ENCODE measurements at places on chromosomes 4 and X.
A peak's percentile ranks its signal among the peaks of the same experiment; 100 is the strongest.

GRCh38 chrX:154802947-154803346, 2.3 kb downstream of the MPP1 start:
- DNase-seq: no peak

GRCh38 chrX:115038406-115038805, 21.0 kb upstream of the IL13RA2 start:
- DNase-seq: no peak

- no peak for DNase-seq
Measured at GRCh38 chr4:60846678-60847077, 353.4 kb upstream of the ADGRL3 start.

DNA sequence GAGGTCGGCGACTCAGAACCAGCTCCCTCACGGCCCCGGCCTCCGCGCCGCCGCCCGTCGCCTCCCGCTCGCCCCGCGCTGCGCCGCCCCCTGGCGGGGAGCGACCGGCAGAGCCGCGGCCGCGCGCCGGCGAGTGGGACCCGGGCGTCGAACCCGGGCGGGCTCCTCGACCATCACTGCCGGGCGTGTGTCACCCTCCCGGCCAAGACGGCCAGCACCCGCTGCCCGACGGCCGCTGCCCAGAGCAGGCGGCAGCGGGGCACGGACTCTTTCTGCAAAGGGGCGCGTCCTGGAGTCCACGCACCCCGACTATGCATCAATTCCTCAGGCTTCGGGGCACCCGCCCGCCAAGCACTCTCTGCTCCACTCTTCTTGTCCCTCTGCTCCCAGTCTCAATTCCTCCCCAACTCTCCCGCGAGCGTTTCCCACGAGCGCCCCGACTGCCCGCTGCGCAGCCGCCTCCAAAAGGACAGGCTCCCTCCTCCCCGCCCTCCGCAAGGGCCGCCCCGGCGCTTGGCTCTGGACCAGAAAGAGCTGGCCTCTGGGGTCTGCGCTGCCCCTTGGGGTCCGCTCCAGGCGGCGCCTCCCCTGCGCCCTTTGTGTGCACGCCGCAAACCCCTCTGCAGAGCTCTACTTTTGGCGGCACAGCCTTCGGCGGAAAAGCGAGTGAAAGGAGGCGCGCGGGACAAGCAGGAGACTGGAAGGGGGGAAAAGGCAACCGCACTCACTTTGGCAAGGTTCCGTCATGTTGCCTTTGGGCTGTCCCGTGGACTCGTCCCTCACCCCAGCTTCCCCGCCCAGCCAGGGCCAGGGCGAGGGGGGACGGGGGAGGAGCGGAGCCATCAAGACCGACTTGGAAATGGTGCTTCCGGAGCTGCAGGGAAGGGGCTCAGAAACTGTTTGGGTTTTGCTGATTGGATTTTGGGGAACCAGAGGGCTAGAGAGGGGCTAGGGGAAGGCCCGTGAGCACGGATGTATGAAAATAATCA, 1.0 kb downstream of the PDE5A start:
- DNase-seq: peak; percentile 38

- DNase-seq: no peak
Measured at GRCh38 chr4:142497606-142498005, 348.5 kb downstream of the INPP4B start.

GRCh38 chr4:155878611-155879010, 12.5 kb upstream of the ASIC5 start:
- no peak for DNase-seq

GRCh38 chr4:145819853-145820181, 118.8 kb downstream of the ZNF827 start:
- DNase-seq: no peak

- DNase-seq: no peak
Measured at GRCh38 chr4:121041307-121042090, 30.8 kb downstream of the NDNF start.

DNA sequence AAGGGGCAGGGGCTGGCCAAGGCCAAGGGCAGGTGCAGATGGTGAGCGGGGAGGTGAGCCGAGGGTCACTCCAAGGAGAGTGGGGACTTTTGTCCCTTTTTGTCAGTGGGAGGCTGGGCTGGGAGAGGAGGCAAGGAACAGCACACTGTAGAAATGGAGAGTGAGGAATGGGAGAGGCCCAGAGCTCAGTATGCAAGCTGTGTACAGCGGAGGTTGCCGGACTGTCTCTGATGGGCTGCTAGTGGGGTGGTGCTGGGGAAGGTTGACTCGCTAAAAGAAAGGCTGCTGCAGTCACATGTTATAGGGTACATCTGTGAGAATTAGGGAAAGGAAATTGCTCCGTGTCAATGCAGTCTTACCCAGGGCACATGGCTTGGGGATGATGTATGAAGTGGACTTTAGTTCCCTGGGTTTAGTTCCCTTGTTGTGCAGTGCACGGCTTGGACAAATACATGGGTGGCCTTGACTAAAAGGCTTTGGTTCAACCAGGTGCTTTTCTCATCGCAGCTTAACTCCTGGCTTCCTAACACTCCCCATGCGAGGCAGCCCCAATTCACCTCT, 57.1 kb upstream of the STX18 start:
- no peak for DNase-seq

DNA sequence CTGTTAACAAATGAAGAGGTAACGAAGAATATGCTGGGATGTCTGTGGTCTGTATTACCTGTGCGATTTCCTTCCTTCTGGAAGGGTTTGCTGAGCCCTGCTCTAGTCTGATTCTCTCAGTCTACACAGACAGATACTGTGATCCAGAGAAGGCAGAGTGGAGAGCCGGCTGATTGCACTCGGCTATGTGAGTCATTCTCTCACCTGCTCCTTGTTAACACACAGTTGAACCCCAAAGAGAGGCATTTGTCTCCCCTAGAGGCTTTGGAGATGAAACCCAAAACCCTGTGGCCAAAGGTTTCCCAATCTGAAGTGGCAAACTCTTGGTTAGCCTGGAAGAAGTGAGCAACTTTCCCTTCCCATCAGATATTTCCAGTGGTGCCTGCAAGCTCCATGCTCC, 78.1 kb upstream of the GPC4 start:
- DNase-seq: no peak

GRCh38 chrX:24423960-24424359, 41.1 kb upstream of the PDK3 start:
- no peak for DNase-seq

GRCh38 chr4:113059449-113060182, 10.2 kb downstream of the ANK2 start:
- DNase-seq: no peak

DNA sequence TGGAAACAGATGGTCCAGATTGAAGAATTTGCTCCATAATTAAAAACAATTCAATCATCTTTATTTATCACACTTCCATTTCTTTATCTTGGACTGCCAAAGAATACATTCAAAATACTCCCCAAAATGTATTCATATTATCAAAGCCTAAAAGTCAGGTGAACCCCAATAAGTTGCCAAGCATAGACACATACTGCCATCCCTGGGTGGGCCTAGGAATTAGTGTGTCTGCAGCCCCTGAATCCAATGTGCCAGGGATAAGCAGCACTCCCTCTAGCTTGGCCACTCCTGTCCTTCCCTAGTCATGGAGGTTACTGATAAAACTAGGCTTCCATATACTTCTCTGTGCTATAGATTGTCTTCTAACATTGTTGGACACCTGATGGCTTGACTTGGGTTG, 199.9 kb downstream of the TENM3 start:
- DNase-seq: no peak

DNA sequence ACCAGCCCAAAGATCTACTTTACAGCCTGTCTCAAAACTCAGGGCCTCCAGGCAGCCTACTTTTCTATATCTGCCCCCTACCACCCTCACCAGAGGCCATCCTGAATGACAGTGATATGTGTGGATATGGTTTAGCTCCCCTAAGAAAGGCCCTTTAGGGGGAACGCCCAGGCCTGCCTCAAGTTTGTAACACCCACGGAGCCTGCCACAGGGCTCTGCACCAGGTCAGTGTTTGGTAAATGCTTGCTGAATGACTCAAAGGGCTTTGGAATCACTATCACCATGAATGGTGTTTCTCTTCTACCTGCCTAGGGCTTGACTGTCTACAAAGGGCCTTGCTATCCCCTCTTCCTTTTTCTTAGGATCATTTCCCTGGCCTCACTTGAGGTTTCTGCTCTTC, 11.3 kb upstream of the LONRF3 start:
- DNase-seq: no peak

DNA sequence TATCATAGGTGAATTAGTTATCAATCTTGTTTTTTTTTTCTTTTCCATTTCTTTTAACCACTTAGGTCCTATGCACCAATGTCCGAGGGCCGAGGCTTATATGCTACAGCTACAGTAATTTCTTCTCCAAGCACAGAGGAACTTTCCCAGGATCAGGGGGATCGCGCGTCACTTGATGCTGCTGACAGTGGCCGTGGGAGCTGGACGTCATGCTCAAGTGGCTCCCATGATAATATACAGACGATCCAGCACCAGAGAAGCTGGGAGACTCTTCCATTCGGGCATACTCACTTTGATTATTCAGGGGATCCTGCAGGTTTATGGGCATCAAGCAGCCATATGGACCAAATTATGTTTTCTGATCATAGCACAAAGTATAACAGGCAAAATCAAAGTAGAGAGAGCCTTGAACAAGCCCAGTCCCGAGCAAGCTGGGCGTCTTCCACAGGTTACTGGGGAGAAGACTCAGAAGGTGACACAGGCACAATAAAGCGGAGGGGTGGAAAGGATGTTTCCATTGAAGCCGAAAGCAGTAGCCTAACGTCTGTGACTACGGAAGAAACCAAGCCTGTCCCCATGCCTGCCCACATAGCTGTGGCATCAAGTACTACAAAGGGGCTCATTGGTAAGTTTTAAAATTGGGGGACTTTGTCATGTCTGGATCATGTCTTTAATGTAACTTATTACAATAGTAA, 250.7 kb downstream of the RAPGEF2 start:
- no peak for DNase-seq

DNA sequence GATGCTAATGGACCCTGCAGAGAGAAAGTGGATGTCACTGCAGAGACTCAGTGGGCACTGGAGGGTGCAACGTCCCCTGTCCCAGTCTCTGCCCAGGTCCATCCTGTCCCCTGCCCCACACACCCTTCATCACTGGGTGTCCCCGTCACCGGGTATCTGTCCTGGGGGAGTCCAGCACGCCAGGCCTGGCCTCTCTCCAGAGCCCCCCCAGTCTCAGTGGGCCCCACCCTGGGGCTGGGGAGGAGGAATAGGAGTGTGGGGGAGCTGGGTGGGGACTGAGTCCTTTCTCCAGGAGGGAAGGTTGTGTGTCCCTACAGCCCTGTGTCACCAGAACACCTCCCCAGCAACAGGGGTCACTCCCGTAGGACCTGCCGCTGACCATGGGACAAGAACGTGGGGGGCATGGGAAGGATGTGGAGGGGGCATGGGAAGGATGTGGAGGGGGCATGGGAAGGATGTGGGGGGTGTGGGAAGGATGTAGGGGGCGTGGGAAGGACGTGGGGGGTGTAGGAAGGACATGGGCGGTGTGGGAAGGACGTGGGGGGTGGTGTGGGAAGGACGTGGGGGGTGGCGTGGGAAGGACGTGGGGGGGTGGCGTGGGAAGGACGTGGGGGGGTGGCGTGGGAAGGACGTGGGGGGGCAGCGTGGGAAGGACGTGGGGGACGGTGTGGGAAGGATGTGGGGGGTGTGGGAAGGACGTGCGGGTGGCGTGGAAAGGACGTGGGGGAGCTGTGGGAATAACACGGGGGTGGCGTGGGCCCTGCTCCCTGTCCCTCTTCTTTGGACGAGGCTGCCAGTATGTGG, 21.0 kb upstream of the SPON2 start:
- DNase-seq: peak; percentile 59

DNA sequence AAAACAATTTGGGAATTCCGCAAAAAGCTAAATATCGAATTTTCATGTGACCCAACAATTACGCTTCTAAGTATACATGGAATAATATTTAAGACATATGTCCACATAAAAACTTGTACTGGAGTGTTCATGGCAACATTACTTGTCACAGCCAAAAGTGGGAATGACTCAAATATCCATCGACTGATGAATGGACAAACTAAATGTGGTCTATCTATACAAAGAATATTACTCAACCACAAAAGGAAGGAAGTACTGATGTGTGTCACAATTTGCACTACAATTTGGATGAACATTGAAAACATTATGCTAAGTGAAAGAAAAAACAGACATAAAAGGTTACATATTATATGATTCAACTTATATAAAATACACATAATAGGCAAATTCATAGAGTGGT, 71.9 kb downstream of the AFF2 start:
- no peak for DNase-seq

DNA sequence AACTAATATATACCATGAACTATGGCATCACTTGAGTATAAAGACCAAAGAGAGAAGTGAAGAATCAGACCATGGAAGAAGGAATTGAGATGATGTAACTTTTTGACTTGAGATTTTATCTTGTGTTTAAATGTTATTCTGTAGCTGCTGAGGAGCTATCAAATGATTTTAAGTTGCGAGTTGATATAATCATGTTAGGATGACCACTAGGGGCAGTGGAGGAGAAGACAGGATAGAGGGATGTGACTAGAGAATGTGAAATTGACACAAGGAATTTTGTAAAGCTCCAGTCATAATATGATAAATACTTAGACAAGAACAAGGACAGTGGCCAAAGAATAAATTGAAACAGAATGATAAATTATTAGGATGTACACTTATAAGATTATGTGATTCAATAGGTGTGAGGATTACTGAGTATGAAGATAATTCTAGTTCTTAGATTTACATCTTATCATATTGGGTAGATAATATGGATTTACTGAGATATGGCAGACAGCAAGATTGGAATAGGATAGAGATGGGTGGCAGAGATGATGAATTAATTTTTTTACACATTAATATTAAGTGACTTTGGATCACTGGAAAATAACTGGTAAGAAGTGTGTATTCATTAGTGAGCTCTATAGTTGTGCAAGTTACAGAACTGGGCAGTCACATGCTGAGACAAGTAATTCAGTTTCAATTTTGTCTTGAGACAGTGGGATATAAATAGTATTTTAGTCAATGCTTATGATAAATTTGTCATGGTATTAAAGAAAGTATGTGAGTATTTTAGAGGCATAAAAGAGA, 816.0 kb upstream of the PCDH10 start:
- DNase-seq: no peak

- DNase-seq: no peak
Measured at GRCh38 chr4:175954685-175955084, 111.0 kb upstream of the WDR17 start.

DNA sequence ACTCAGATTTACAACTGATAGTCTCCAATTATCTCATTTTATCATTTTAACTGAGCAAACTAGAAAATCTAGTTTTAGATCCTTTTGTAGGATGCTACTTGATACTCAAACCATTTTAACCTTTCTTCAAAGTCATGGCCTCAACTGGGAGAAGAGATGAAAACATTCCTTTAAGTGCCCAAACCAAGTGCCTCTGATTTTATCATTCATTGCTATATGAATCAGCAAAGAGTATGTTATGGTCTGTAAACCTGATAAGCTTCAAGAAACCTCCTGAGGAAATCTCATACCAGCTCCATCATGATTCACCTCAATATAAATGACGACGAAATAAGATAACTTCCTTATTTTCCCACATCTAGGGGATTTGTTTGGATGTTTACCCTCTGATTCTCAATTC, 119.9 kb downstream of the FAM13A start:
- DNase-seq: no peak

GRCh38 chr4:1321946-1322650, 24.9 kb upstream of the UVSSA start:
- DNase-seq: no peak
